ENCODE measurements at places on chromosomes 6 and 20. TPM values are rescaled to one million over a fixed set of nuclear protein-coding genes. Genes with fewer than 3 reads are reported as not detected.

The FRK gene
- 2.7 TPM for total RNA-seq

The SLC35F1 gene
- not detected for total RNA-seq

The CLVS2 gene
- total RNA-seq: 0.14 TPM

The C4A gene
- total RNA-seq: 0.05 TPM

The BCAS1 gene
- 0.46 TPM for total RNA-seq

The ELOVL4 gene
- 8.8 TPM for total RNA-seq

The EPPIN gene
- total RNA-seq: not detected

The ADGRF5 gene
- total RNA-seq: under 0.01 TPM

The BTN3A1 gene
- total RNA-seq: 6.2 TPM

The ABHD12 gene
- 38.7 TPM for total RNA-seq

The RUNX2 gene
- total RNA-seq: 2.5 TPM

The SIRPD gene
- not detected for total RNA-seq

The HNF4A gene
- total RNA-seq: not detected

The VSTM2L gene
- 23.7 TPM for total RNA-seq

The XKR7 gene
- total RNA-seq: not detected

The COL9A1 gene
- total RNA-seq: not detected

The SIRPB1 gene
- 1.3 TPM for total RNA-seq

The FNDC11 gene
- total RNA-seq: 1.3 TPM

The ZNF165 gene
- 2.5 TPM for total RNA-seq

The MC3R gene
- not detected for total RNA-seq

The FAM229B gene
- 4.1 TPM for total RNA-seq

The ALDH8A1 gene
- 0.70 TPM for total RNA-seq

Measured in airway epithelial cell (primary cell).